ENCODE measurements at places on chromosomes 7 and 10.
A peak's percentile ranks its signal among the peaks of the same experiment; 100 is the strongest.

DNA sequence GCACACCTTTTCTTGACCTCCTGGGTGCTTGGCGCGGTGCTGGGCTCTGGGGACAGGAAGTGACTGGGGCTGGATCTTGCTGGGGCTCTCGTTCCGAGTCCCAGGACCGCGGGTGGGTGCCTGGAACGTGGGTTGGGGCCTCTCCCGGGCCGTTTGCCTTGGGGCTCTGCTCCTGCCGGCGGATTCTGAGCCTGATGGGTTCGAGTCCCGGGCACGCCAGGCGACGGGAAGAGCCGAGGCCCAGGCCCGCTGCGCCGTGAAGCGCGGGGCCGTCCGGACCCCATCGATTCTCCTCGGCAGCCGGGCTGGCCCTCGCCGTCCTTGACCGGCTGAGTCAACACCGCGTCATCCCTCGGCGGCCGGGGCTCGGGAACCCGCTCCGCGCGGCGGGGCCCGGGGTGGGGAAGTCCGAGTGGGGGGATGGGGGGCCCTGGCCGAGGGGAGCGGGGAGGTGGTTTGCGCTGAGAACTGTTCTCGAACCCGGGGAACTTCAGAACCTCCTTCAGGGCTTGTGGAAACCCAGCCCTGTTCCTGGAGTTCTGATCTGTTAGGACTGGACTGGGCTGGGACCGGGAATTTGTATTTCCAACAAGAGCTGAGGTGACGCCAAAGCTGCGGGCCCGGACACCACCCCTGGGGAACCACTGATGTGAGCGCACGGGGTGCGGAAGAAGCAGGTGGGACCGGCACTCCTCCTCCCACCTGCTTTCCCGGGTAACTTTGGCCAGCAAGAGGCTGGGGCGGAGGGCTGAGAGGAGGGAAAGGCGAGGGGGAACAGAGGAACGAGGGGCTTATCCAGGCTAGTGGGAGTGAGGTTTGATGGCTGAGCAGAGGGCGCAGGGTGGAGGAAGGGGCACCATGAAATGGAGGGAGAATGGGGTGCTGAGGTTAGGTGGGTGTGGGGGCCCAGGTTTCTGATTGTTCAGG is 6.2 kb downstream of the HHEX start:
- DNase-seq, result no peak

GRCh38 chr7:69192134-69192533 is 406.1 kb upstream of the AUTS2 start:
- no peak for DNase-seq

DNA sequence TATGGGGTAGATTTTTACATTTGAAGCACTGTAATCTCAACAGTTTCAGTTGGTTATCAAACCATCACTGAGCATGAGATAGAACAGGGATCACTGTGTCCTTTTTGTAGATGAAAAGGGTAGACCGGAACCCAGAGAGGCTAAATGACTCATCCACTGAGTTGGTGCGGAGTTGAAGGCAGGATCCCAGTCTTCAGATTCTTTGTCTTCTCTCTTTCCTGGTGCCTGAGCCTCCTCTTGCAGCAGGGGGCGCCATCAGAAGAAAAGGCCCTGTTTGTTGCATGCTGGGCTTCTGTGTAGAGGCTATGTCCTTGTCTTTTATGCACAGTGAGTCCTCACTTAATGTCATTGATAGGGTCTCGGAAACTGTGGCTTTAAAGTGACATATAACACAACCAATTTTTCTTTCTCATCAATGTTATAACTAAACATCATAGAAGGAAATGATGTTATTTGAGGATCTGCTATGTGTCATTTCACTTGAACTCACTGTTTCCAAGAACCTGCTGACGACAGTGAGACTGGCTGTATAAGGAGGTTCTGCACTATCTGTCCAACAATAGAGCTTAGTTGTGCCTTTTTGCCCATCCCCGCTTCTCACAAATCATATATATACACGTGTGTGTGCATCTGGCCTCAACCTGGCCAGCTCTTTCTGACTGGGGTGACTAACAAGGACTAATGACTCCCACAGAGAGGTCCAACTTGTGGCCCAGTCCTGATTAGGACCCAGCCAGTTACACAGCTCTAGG is 14.3 kb downstream of the ZNF282 start:
- DNase-seq, result peak; percentile 58

GRCh38 chr7:128783143-128783861 is 7.7 kb upstream of the OPN1SW start:
- peak; percentile 21 for DNase-seq

- no peak for DNase-seq
Measured at GRCh38 chr7:120949998-120950538, 509 bp upstream of the ING3 start.

GRCh38 chr7:134996097-134996550 is 9.8 kb downstream of the AGBL3 start:
- no peak for DNase-seq

- no peak for DNase-seq
Measured at GRCh38 chr7:105403128-105403527, 14.4 kb upstream of the SRPK2 start.

DNA sequence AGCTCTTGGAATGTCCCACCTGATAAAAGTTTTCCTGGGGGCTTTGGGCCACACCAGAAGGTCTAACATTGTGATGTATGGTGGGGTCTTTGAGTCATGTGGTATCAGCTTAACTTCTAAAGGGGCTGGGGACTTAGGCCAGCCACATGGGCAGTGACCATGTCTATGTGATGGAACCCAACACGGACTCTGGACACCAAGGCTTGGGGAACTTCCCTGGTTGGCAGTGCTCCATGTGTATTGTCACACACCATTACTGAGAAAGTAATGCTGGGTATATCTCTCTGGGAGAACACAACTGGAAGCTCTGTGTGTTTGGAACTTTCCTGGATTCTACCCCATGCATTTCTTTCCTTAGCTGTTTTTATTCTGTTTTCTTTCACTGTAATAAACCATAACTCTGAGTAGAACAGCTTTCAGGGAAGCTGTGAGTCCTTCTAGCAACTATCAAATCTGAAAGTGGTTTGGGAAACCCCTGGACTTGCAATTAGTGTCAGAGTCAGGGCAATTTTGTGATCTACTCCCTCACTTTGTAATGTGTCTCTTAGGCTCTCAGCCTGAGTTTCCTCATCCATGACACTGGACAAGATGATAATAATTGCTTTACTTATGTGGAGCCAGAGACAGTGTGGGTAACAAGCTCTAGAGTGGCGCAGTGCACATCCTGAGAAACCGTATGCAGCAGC is 28.4 kb upstream of the AGK start:
- no peak for DNase-seq

All from SW480 (cell line).